ENCODE measurements at places on chromosomes 16 and 17. TPM values are rescaled to one million over a fixed set of nuclear protein-coding genes. Genes with fewer than 3 reads are reported as not detected.
A peak's percentile ranks its signal among the peaks of the same experiment; 100 is the strongest.

LGALS3BP gene
- total RNA-seq: 205 TPM

TCAP gene
- total RNA-seq: 6.4 TPM

PRCD gene
- total RNA-seq: 1.9 TPM

SLC38A8 gene
- not detected for total RNA-seq

CCL4 gene
- 16.5 TPM for total RNA-seq

TSR3 gene
- total RNA-seq: 124 TPM

PRR35 gene
- total RNA-seq: not detected

MT1E gene
- 214 TPM for total RNA-seq

OR1A1 gene
- total RNA-seq: not detected

GRCh38 chr16:80390046-80390445, 150.7 kb upstream of the DYNLRB2 start:
- no peaks in the 10 kb centered on the region for H3K4me1 ChIP-seq
- DNase-seq: no peak
- no peak overlapping the region for H3K4me3 ChIP-seq
- H3K36me3 ChIP-seq: no peaks in the 10 kb centered on the region
- no peak overlapping the region for H3K27ac ChIP-seq

- H3K4me3 ChIP-seq: no peak overlapping the region
- H3K27me3 ChIP-seq: no peaks in the 10 kb centered on the region
- DNase-seq: no peak
- no peaks in the 10 kb centered on the region for H3K36me3 ChIP-seq
- no peaks in the 10 kb centered on the region for H3K4me1 ChIP-seq
Observed at GRCh38 chr16:79645701-79646100, 45.2 kb upstream of the MAF start.

DNA sequence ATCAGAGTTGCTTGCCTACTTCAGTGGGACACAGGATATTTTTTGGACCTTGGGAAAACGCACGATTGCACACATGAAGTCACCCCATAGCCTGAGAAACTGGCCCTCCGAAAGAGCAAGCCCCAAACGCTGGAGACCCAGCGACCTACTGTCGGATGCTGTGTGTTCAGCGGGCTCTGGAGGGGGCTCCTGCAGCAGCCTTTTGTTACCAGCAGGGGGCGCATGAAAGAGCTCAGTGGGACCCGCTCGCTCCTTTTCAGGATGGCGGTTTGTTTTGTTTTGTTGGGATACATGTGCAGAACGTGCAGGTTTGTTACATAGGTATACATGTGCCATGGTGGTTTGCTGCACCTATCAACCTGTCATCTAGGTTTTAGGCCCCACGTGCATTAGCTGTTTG, 28.4 kb downstream of the MYH3 start:
- no peaks in the 10 kb centered on the region for H3K4me1 ChIP-seq
- H3K27ac ChIP-seq: no peak overlapping the region
- H3K27me3 ChIP-seq: no peaks in the 10 kb centered on the region

- no peak for DNase-seq
- H3K4me3 ChIP-seq: peak overlapping the region; percentile 14
- H3K4me1 ChIP-seq: no peaks in the 10 kb centered on the region
- no peak overlapping the region for H3K27ac ChIP-seq
Observed at GRCh38 chr16:14354561-14355351, 275.3 kb downstream of the PARN start.

- no peak for DNase-seq
- no peak overlapping the region for H3K4me3 ChIP-seq
- H3K4me1 ChIP-seq: no peaks in the 10 kb centered on the region
- no peaks in the 10 kb centered on the region for H3K27me3 ChIP-seq
Observed at GRCh38 chr16:50718761-50719400, 23.0 kb upstream of the CYLD start.

DNA sequence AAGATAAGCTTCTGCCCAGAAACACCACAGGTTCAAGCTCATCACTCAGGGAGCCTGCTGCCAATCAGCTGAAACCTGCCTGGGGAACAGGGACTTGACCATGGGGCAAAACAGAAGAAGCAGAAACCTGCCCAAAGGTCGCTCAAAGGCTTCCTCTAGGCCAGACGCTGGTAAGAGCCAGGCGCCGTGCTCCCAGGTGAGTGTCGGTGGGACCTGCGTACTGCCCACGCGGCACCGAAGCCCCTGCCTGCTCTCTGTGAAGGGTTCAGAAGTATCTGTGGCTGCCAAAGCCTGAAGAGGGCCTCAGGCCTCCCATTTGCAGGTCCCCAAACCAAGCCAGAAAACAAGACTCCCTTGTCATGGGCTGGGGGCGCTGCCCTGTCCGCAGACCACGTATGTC, 10.4 kb downstream of the SGSH start:
- DNase-seq: no peak
- no peak overlapping the region for H3K4me3 ChIP-seq

- no peaks in the 10 kb centered on the region for H3K4me1 ChIP-seq
- H3K27ac ChIP-seq: no peak overlapping the region
- H3K36me3 ChIP-seq: no peaks in the 10 kb centered on the region
- DNase-seq: no peak
- no peaks in the 10 kb centered on the region for H3K27me3 ChIP-seq
- no peak overlapping the region for H3K4me3 ChIP-seq
Observed at GRCh38 chr17:79478051-79478461, 132.8 kb downstream of the RBFOX3 start.

DNA sequence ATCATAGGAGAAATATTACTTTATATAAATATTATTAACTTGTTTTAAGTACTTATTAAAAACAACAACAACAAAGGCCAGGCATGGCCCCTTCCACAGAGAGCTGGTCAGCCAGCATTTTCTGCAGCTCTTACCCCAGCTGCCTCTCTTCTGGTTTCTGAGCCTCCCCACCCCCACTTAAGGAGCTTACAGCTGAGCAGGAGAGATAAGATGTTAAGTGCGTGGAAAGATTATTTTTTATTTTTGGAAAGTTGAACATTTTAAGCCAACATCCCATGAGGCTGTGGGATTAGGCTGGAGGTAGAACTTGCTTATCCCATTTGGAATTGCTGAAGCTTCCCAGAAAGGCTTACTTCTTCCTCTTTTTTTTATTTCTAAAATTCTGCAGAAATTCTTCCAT, 401.2 kb downstream of the SEC14L1 start:
- no peaks in the 10 kb centered on the region for H3K36me3 ChIP-seq
- H3K4me1 ChIP-seq: peaks cover 4% of the 10 kb centered on the region
- H3K27me3 ChIP-seq: no peaks in the 10 kb centered on the region
- DNase-seq: no peak
- H3K4me3 ChIP-seq: no peak overlapping the region
- no peak overlapping the region for H3K27ac ChIP-seq

GRCh38 chr17:7523033-7523432, 25.8 kb upstream of the TNFSF12 start:
- no peak overlapping the region for H3K4me3 ChIP-seq
- DNase-seq: no peak
- no peaks in the 10 kb centered on the region for H3K27me3 ChIP-seq
- H3K4me1 ChIP-seq: no peaks in the 10 kb centered on the region
- H3K27ac ChIP-seq: no peak overlapping the region

Data from thoracic aorta (tissue), 2 donors.